T1000 (cell line): ENCODE measurements at places on chromosomes 5 and 9.

DNA sequence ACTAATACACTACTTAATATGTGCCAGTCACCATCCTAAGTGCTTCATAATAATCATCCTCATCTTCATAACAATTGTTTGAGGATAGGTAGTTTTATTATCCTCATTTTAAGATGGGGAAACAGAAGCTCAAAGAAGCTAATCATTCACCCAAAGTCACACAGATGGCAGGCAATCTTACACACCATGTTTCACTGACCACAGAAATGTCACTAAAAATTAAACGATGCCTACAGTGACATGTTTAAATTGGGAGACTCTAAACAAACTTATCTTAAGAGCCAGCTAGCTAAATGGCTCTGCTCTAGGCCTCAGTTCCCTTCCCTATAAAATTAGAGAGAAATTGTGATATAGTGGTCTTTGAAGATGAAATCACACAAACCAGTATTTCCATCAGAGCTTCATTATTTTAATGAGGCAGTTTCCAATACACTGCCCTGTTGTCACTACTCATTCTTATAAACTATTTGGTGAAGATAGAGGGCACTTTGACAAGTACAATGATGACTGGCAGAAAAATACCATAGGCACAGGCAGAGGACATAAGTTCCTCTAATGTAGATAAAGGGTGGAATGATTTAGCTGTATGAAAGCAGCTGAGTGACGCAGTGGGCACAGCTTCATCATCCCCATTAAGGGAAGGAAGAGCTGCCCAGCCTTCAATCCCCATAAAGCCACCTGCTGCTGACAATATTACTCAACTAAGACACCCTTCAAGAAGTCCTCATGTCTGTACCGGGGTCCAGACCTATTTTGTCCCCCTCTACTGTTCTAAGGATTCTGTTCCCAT is 224.1 kb downstream of the ACTL7B start:
- DNase-seq = no peak

- DNase-seq = no peak
These were observed 268.8 kb downstream of the MLLT3 start for GRCh38 chr9:20353524-20353923.

DNA sequence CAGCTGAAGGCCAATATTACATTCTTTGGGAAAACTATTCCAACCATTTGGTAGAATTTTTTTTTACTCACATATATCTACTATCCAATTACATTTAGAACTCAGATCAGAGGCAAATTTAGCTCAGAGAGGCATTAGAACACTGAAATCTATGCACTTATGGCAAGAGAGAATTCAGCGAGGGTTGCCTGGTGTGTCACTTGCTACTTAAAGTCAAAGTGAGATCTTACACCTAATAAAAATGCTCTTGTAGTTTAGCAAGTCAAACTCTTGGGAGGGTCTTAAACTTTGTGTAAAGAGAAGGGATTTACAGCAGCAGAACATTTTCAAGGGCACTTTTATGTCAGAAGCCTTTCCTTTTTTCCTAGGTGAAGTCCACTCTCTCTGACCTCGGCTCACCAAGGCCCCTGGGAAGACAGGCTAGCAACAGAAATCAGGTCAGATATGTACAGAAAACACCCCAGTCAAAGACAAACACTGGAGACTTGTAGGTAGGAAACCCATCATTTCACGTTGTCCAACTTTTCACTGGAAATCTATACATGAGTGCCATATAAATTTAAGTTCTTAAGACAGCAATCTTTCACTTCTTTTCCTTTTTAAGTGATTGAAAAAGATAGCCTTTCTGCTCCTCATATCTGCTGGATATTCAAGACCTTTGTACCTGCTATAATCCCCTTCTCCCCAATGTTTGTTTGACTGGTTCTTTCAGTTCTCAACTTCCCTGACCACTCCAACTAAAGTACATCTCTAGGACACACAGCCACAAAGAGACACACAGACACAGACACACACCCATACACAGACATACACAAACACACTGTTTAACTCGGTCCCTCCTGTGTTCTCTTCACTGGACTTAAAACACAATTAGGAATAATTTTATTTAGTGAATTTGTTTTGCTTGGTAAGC is 635.8 kb downstream of the PDE4D start:
- no peak for DNase-seq

- DNase-seq = no peak
These were observed 106.2 kb downstream of the SEMA5A start for GRCh38 chr5:9439531-9440292.

DNA sequence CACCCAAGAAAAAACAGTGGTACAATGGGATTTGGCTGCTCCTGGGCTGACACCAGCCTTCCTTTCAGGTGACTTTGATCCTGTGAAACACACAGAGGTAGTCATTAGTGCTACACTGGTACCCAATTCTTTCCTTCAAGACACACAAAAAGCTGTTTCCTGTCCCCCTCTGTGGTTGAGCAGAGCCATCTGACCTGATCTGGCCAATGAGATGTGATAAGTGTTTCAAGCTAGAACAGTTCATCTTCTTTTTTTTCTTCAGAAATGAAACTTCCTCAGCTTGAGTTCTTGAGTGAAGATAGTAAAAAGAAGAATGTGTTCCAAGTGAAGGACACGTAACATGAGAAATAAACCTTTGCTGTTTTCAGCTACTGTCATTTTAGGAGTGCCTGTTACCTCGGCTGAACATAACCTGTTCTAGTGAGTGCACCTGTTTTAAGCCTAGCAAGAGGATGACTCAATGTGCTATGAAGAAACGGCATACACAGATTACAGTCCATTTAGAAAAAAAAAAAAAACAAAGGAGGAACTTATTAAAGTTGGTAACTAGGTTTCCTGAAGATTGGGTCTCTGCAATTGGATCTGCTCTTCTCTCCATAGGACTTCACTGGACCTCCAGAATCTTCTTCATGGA is 287.8 kb downstream of the GAS1 start:
- DNase-seq = no peak

DNA sequence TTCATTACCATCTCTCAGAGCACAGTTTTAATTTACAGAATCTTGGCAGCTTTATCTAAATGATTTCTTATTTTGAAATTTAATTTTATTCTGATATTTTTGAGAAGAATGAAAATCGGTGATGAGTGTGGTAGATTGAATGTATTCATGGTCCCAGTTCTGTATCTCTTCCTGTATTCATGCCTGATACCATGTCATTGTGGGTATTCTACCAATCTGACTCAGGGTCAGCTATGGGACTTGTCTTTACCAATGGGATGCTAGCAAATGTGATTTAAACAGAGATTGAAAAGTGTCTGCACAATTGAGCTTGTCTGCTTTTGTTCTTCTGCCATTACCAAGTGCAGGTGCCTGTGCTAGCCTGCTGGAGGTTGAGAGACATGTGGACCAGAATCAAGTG is 17.8 kb upstream of the ZNF618 start:
- no peak for DNase-seq

GRCh38 chr5:143932584-143932983 is 120.6 kb downstream of the HMHB1 start:
- no peak for DNase-seq

GRCh38 chr5:168786147-168786546 is 207.0 kb upstream of the PANK3 start:
- peak; percentile 2 for DNase-seq

DNA sequence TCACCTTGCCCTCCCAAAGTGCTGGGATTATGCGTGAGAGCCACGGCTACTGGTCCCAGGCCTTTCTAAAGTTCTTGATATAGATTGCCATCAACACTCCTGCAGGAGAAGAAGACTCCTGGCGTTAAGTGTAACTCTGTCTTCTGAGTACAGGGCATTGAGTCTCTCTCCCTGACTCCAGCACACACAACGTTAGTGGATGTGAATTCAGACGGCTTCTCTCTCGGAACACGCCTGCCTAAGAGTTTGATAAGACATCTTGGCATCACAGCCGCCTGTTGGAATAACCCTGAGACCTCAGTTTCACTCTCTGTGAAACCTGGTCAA is 27.5 kb upstream of the PPARGC1B start:
- DNase-seq = no peak

- no peak for DNase-seq
These were observed 32.0 kb upstream of the MSX2 start for GRCh38 chr5:174692381-174692780.

GRCh38 chr5:17492770-17493169 is 5.3 kb upstream of the TAF11L2 start:
- no peak for DNase-seq

- no peak for DNase-seq
These were observed 446.4 kb upstream of the CCNG1 start for GRCh38 chr5:162990856-162991497.

DNA sequence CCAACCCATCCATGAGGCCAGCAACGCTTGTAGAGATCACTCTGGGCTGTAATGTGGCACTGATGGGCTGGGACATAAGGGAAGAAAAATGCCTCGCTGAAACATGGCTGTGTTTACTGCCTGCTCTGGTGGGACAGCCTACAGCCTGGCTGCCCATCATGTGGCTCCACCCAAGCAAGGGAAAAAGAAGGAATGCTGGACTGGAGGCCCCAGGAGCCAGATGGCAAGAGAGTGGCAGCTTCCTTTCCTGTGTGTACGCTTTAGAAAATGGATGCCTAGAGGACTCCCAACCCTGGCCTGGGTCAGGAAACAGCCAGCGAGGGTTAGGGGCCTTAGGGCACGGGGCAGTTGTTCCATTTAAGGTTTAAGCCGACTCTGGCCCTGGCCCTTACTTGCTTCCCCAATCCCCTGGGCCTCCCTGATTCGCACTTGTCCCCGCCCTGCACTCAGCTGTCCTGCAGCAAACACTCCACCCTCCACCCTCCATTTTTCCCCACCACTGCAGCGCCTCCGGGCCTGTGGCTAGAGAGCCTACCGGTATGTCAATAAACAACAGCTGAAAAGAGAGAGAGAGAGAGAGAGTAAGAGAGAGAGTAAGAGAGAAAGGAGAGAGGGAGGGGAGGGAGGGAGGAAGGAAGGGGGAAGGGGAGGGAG is 819.4 kb downstream of the SEMA5A start:
- peak; percentile 17 for DNase-seq

- DNase-seq = no peak
These were observed 17.0 kb upstream of the IPPK start for GRCh38 chr9:92686954-92687353.

DNA sequence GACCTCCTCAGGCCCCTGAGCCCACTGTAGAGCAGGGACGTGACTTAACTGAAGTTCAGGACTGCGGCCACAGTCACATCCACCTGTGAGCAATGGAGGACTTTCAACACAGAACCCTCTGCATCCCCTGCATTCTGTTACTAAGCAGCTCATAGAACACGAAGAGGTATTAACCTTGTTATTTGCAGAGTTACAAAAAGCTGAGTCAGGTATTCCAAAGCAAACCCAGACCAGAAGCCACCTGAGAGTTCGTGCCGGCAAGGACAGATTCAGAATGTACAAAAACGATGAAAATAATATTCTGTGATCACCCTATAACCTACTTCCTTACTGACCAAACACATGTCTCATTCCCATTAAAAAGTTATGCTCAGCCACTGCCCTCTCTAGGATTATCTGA is 33.0 kb upstream of the PRSS3 start:
- no peak for DNase-seq
